Spleen (tissue), 13 donors: ENCODE measurements at places on chromosomes 5 and 9. TPM values are rescaled to one million over a fixed set of nuclear protein-coding genes. Genes with fewer than 3 reads are reported as not detected.
A peak's percentile ranks its signal among the peaks of the same experiment; 100 is the strongest.

Gene MARCOL
- not detected for polyA plus RNA-seq

- H3K36me3 ChIP-seq = no peaks in the 10 kb centered on the region
- DNase-seq = peak; percentile 67
- no peak overlapping the region for H3K4me3 ChIP-seq
- no peaks in the 10 kb centered on the region for H3K27me3 ChIP-seq
- no peak overlapping the region for H3K27ac ChIP-seq
Measured at GRCh38 chr5:179257176-179257682, 88.0 kb downstream of the ADAMTS2 start.

DNA sequence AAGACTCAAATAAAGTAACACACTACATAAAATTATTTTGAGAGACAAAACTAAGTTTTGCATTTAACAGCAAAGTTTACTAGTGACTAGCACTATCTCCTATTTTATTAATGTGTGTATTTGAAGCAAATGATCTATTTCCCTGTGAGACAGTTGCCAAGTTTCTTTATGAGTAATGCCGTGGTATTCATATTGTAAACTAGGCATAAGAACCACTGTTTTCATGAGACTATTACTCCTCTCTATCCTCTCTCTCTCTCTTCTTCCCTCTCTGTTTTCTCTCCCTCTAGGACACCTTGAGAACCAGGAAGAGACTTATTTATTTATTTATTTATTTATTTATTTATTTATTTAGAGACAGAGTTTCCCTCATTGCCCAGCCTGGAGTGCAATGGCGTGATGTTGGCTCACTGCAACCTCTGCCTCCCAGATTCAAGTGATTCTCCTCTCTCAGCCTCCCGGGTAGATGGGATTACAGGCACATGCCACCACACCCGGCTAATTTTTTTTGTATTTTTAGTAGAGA is 61.1 kb downstream of the MLANA start:
- no peak overlapping the region for H3K27ac ChIP-seq
- DNase-seq = no peak

- no peak overlapping the region for H3K4me3 ChIP-seq
- no peaks in the 10 kb centered on the region for H3K4me1 ChIP-seq
- no peak for DNase-seq
- H3K36me3 ChIP-seq = no peaks in the 10 kb centered on the region
- H3K27ac ChIP-seq = no peak overlapping the region
- H3K27me3 ChIP-seq = no peaks in the 10 kb centered on the region
Measured at GRCh38 chr5:132134384-132134783, 60.8 kb downstream of the CSF2 start.

GRCh38 chr9:134538856-134539566 is 102.6 kb upstream of the COL5A1 start:
- H3K4me3 ChIP-seq = no peak overlapping the region
- H3K27ac ChIP-seq = no peak overlapping the region
- no peak for DNase-seq
- H3K27me3 ChIP-seq = no peaks in the 10 kb centered on the region
- H3K4me1 ChIP-seq = no peaks in the 10 kb centered on the region

- H3K4me3 ChIP-seq = no peak overlapping the region
- no peaks in the 10 kb centered on the region for H3K36me3 ChIP-seq
- no peak for DNase-seq
- no peaks in the 10 kb centered on the region for H3K27me3 ChIP-seq
- peak overlapping the region; percentile 63 for H3K27ac ChIP-seq
Measured at GRCh38 chr9:110095776-110096175, 112.2 kb downstream of the C9orf152 start.
